Stimulated activated memory B cell treated with anti-CD40 and anti-IgM and Interleukin-4, amounts not matched to agents 10 μg/mL and 1 μg/mL and 100 μg/mL, for 72 hours (primary cell): ENCODE measurements at places on chromosomes 12 and 14.

GRCh38 chr12:50248411-50248810, 34.9 kb downstream of the LIMA1 start:
- ATAC-seq, result no peak

GRCh38 chr12:13102461-13103195, 839 bp downstream of the GSG1 start:
- no peak for ATAC-seq

DNA sequence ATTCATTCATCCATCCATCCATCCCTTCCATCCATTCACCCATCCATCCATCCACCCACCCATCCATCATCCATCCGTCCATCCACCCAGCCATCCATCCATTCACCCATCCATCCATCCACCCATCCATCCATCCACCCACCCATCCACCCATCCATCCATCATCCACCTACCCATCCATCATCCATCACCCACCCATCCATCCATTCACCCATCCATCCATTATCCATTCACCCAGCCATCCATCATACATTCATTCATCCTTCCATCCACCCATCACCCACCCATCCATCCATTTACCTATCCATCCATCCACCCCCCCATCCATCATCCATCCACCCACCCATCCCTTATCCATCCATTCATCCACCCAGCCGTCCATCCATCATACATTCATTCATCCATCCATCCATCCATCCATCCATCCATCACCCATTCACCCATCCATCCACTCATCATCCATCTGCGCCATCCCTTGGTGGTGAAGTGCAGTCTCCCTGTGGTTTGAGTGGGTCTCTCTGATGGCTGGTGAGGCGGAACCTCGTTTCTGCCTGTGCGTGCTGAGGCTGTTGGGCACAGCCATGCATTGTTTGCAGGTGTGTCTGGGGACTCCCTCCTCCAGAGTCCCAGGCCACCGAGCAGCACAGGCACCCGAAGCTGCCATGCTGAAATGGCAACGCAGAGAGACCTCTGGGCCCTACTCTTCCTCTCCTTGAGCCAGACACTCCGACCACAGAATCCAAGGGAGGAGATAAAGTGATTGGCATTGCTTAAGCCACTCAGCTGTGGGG, 22.7 kb downstream of the NOC4L start:
- ATAC-seq, result no peak

DNA sequence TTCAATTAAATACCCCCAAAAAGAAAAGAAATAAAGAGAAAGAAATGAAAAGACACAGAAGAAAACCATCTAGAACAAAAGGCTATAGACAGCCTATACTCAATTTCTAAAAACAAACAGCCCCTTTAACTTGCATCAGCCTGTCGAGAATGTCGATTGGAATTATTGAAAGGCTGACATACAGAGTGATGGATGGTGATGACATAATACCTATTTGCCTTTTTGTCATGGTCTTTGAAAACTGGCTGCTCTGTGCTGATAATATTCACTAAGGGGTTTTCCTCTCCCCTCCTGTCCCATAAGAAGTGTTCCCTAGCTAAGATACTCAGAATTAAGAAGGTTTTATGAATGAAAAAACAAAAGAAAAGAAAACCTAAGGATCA, 393.7 kb downstream of the SOX5 start:
- ATAC-seq, result no peak

- ATAC-seq, result no peak
These were observed 121.7 kb downstream of the ETNK1 start for GRCh38 chr12:22746720-22747119.

DNA sequence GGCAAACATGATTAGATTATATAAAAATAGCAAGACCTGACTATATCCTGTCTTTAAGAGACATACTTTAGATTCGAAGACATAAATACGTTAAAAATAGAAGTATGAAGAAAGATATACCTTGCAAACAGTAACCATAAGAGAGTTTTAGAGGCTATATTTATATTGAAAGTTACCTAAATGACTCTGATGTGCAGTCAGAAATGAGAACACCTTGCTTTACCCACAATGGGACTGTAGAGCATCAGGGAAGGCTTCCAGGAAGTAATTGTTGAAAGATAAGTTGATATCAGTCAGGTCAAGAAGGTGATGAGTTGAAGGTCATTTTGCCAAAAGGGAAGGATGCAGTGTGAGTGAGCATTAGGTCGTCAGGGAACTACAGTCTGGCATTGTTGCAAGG, 110.2 kb downstream of the NEDD1 start:
- no peak for ATAC-seq

- peak; percentile 97 for ATAC-seq
These were observed 44.1 kb downstream of the PITPNM2 start for GRCh38 chr12:123106640-123107359.

DNA sequence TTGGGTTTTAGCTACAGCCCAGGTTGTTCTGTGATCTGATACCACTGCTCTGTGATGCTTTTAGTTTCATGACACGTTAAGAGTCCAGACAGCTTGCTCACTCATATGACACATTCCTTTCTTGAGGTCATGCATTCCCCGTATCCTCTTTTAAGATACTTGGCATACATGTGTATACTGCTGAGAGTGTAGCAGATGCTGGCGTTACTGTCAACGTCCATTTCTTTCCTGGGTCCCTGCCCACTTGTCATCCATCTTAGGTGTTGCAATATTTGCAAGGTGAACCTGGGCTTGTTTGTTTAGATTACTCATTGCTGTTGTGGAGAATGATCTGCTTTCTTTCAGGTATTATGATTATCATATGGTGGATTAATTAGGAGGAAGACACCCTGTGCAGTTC, 9.1 kb upstream of the EMP1 start:
- ATAC-seq, result no peak

- ATAC-seq, result no peak
These were observed 15.1 kb downstream of the AVIL start for GRCh38 chr12:57803319-57803893.

- ATAC-seq, result peak; percentile 59
These were observed 2.8 kb upstream of the RNASE4 start for GRCh38 chr14:20681348-20682126.

GRCh38 chr12:19941096-19941495, 427.2 kb upstream of the PDE3A start:
- ATAC-seq, result no peak

DNA sequence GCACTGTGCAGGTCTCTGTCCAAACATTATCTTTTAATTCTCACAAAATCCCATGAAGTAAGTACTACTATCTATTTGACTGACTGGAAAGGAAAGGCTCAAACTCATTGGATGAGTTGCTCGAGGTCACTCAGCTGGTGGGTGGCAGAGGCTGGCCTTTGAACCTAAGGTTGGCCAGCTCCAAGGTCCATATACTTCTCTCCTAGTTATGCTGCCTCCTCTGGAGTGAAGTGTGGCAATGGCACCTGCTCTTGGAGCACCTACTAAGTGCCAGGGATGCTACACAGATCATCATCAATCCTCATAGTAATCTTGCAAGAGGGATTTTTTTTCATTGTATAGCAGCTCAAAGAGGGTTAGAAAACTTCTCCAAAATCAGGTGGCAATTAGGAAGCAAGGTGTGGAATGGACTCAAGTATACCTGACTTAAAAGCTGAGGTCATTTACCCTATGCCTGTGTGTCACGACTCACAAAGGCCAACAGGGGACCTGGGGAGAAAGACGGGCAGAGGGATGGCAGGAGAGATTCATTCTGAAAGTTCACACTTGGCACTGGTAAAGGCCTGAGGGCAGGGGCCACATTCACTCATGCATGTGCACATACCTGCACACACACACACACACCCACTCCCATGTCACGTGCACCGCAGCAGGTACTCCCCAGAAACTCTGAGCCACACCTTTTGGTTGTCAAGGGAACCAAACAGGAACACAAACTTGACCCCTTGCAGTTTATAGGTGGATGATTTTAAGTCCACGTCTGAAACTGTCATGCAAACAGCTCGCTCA, 146.4 kb downstream of the FOXN3 start:
- peak; percentile 83 for ATAC-seq
